ENCODE measurements at places on chromosomes 13 and 19. TPM values are rescaled to one million over a fixed set of nuclear protein-coding genes. Genes with fewer than 3 reads are reported as not detected.

GRCh38 chr13:36674337-36675212 is 755 bp downstream of the SERTM1 start:
- no peak for DNase-seq

GRCh38 chr19:12163826-12164225 is 930 bp downstream of the ZNF136 start:
- no peak for DNase-seq

- no peak for DNase-seq
Measured at GRCh38 chr13:30318026-30318425, 10.7 kb upstream of the KATNAL1 start.

Gene FAAP24
- total RNA-seq = 1.7 TPM

GRCh38 chr19:8500158-8500557 is 2.3 kb downstream of the PRAM1 start:
- DNase-seq = no peak

Gene CPAMD8
- total RNA-seq = 2.9 TPM

- DNase-seq = no peak
Measured at GRCh38 chr19:2371656-2372055, 11.6 kb downstream of the TMPRSS9 start.

DNA sequence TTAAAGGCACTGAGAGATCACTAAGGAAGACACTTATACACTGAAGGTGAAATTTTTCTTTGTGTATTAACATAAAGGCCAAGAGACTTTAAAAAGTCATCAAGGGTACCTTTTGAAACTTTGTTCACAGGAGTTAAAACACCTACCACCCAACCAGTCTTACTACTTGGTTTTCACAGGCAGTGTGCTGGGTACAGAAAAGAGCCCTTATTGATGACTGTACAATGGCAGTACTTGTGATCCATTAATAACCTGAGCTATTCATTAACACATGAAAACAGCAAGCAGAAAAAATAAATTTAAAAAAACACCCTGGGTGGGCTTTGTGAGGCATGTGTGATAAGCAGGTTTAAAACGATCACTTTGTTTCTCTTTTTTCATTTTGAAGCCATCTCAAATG is 148.9 kb downstream of the TBC1D4 start:
- no peak for DNase-seq

Gene LRFN3
- 23.7 TPM for total RNA-seq

Gene NLRP5
- not detected for total RNA-seq

- DNase-seq = no peak
Measured at GRCh38 chr19:9981406-9982260, 28.7 kb downstream of the COL5A3 start.

Gene HS6ST3
- total RNA-seq = 0.49 TPM

Gene PSG7
- total RNA-seq = not detected

- no peak for DNase-seq
Measured at GRCh38 chr13:20198781-20199180, 6.0 kb upstream of the GJB2 start.

Gene ATP4B
- not detected for total RNA-seq

DNA sequence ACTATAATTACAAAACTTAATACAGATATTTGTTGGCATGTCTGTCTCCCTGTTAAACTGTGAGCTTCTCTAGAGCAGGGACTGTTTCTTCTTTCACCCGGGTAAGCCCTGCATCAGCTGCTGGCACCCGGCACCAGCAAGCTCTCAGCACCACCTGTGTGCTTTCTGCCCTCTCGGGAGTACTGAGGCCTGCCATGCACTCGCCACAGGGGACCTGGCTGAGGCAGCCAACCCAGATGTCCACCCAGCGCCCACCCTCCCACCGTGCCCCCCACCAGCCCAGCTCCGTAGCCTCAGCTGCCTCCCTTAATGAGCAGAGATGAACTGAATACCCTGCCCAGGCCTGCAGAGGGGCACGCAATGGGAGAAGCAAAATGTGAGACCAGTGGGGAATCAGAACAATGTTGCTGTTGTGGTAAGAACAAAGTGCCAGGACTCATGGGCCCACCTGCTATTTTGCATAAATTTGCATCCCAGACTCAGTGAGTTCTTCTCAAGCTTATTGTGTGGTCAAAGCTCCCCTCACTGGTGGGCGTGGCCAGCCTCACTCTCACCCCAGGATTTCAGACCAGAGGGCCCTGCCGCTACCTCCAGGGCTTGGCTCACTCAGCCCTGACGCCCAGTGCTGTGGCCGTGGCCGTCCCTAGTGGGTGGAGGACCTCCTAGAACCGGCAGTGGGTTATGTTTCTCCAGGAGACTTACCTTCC is 14.6 kb upstream of the SERPINE3 start:
- DNase-seq = no peak

Gene KRTDAP
- total RNA-seq = not detected

GRCh38 chr19:47581605-47582319 is 8.8 kb upstream of the ZNF541 start:
- peak; percentile 44 for DNase-seq

GRCh38 chr19:10929402-10929794 is 787 bp downstream of the TIMM29 start:
- DNase-seq = no peak

Gene KLK10
- 42.8 TPM for total RNA-seq

- DNase-seq = no peak
Measured at GRCh38 chr13:109790086-109790485, 3.7 kb upstream of the IRS2 start.

- no peak for DNase-seq
Measured at GRCh38 chr13:110317496-110318195, 10.6 kb downstream of the COL4A2 start.

DNA sequence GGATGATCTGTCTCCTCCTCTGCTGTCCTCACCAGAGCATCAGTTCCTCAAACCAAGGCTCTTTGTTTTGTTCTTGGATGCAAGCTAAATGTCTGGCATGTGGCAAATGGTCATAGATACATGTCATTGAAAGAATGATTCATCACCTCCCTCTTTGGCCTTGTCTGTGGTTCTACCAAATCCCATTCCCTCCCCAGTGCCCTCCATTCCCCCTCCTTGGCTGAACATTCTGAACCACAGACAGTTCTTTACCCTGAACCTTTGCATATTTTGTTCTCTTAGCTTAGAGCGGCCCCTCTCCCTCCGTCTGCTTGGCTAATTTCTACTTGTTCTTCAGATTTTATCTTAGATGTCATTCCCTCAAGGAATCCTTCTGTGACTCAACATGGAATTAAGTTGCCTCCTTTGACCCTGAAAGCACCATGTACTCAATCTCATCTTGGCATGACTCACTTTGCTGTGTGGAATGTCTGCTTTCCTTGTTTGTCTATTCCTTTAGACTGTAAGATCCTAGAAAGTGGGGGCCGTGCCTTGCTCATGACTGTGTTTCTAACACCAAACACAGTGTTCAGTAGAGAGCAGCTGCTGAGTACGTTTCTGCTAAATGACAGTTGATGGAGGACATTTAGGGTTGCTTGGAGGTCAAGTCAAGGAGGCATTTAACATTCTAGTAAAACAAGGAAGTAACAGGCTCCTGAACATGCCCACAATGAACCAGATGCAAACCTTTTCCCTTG is 8.1 kb downstream of the ALOX5AP start:
- DNase-seq = peak; percentile 55

GRCh38 chr13:87981416-87981815 is 310.2 kb downstream of the SLITRK5 start:
- no peak for DNase-seq

Gene IGFL3
- not detected for total RNA-seq

Gene TPGS1
- total RNA-seq = 33.8 TPM

Gene C19orf85
- total RNA-seq = not detected

Gene METTL21C
- total RNA-seq = 0.52 TPM

DNA sequence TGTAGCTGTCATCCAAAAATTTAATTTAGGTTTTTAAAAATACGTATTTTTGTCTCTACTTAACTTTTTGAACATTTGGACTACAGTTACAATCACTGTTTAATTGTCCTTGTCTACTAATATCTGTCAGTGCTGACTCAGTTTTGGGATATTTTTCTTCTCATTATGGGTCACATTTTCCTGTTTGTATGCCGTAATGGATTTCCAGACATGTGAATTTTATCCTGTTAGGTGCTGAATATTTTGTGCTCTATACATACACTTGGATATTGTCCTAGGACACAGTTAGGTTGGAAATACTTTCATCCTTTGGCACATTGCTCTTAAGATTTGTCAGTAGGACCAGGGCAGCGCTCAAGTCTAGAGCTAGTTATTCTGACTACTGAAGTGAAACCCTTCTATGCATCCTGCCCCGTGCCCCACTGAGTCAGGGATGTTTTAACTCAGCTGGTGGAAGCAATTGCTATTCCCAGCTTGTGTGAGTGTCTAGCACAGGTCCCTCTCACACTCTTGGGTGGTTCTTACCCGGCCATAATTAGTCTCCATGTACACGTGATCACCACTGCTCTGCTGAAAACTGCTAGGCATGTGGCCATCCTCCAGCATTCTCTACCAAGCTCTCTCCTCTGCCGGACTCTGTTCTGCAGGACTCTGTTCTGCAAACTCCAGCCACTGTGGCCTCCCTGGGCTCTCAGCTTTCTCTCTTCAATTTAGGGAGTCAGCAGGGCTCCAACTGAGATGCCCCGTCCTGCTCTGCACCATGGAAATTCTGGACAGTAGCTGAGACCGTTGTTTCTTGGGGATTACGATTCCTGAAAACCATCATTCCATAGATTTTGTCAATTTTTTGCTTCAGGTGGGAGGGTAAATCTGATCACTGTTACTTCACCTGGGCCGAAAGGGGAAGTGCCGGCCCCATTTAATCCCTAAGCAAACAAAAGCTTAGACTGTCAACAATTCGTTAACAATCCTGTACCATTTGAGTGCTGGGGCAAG is 11.1 kb downstream of the PROZ start:
- no peak for DNase-seq

GRCh38 chr19:5397804-5398692 is 57.2 kb upstream of the ZNRF4 start:
- no peak for DNase-seq

Gene PROZ
- not detected for total RNA-seq

Gene SLC25A15
- 11.8 TPM for total RNA-seq

Gene TEX29
- total RNA-seq = 0.92 TPM

Gene ZNF221
- 7.5 TPM for total RNA-seq

DNA sequence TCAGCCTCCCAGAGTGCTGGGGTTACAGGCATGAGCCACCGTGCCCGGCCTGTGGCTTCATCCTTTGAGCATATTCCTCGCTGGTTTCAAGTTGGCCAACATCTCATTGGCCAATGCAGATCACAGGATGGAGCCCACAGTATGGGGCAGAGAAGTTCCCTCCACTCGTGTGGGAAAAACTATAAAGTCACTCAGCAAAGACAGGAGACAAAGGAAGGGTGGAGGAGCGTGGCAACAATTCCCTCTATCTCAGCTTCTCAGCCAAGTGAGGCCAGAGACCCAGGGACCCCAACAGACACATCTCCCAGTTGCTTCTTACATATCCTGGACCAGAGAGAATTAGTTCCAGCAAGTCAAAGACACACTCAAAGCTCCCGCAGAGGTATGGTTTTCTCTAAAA is 184.6 kb upstream of the SOX1 start:
- DNase-seq = no peak

DNA sequence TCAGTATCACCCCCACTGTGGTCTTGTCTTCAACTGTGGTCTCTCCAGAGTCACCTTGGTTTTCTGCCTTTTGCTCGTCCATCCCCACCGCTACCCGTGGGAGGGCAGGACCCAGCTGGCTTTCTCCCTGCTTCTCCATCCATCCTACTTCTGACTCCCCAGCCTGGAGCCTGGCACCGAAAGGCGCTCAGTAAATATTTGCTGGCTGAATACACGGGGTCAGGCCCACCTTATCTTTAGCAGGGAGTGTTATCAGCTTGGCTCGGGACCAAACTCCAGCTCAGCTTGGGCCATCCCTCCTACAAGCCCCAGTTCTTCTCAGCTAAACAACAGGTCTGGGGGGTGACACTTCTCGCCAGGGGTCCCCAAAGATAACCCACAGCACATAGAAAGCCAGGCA is 62.0 kb upstream of the KLF2 start:
- DNase-seq = peak; percentile 86

- DNase-seq = peak; percentile 96
Measured at GRCh38 chr19:12793290-12794195, 2.3 kb downstream of the JUNB start.

- no peak for DNase-seq
Measured at GRCh38 chr19:4482721-4483364, 10.7 kb downstream of the HDGFL2 start.

Gene OR7A5
- total RNA-seq = not detected

DNA sequence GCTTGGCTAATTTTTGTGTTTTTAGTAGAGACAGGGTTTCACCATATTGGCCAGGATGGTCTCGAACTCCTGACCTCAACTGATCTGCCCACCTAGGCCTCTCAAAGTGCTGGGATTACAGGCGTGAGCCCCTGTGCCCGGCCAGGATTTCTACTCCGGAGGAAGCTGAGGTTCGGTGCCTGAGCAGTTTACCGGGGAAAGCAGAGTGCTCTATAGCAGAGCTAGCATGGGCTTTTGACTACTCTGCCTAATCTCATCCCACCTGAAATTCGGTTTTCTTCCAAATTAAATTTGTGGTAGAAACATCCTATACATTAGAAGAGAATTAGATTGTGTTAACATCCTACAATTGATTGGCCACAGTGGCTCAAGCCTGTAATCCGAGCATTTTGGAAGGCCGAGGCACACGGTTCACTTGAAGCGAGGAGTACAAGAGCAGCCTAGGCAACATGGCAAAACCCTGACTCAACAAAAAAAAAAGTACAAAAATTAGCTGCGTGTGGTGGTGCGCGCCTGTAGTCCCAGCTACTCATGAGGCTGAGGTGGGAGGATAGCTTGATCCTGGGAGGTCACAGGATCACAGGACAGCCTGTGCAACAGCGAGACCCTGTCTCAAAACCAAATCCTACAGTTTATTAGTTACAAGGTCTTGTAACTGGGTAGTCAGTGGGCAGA is 1.6 kb downstream of the RPL13A start:
- DNase-seq = no peak

Gene SWSAP1
- total RNA-seq = 4.9 TPM

- peak; percentile 29 for DNase-seq
Measured at GRCh38 chr19:39671739-39672363, 16.1 kb downstream of the LGALS16 start.

DNA sequence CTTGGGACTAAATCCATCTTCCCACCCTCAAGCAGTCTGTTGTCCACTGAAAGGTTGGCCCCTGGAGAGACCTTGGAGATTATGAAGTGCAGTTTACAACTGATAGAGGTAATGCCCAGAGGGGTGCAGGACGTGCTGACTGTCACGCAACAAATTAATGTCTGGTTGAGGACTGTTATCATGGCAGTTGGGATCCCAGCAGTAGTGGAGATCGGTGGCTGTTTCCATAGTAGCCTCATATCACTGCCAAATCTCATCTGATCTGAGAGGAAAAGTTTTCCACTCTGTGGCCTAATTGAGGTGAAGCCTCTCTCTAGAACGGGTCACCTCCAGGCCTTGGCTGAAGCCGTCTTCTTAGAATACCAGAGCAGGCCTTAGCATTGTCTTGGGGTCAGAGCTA is 4.1 kb downstream of the TECR start:
- no peak for DNase-seq

- no peak for DNase-seq
Measured at GRCh38 chr19:33303791-33304345, 1.5 kb upstream of the CEBPA start.

Measured in mucosa of gallbladder (tissue), 1 donor.